ENCODE measurements at places on chromosomes 2 and 18. TPM values are rescaled to one million over a fixed set of nuclear protein-coding genes. Genes with fewer than 3 reads are reported as not detected.

The GAREM1 gene
- 6.9 TPM for total RNA-seq

The REG1B gene
- not detected for total RNA-seq

The CRIM1 gene
- 0.90 TPM for total RNA-seq

The TFPI gene
- total RNA-seq, result 15.3 TPM

The NCKAP5 gene
- total RNA-seq, result 14.2 TPM

The CYB5A gene
- 46.9 TPM for total RNA-seq

The PPP1R1C gene
- total RNA-seq, result 2.0 TPM

The IL1RL1 gene
- total RNA-seq, result not detected

The ADCYAP1 gene
- not detected for total RNA-seq

The TEKT4 gene
- not detected for total RNA-seq

The APCDD1 gene
- not detected for total RNA-seq

The SRD5A2 gene
- not detected for total RNA-seq

The PSTPIP2 gene
- total RNA-seq, result 0.18 TPM

The CTAGE1 gene
- 0.03 TPM for total RNA-seq

The DYNAP gene
- total RNA-seq, result not detected

The ANKRD30B gene
- total RNA-seq, result 7.3 TPM

The REG3G gene
- total RNA-seq, result 0.19 TPM

The DLGAP1 gene
- 27.5 TPM for total RNA-seq

The TUBA3E gene
- total RNA-seq, result not detected

The DCDC2C gene
- total RNA-seq, result not detected

All from SK-MEL-5 (cell line).